ENCODE measurements at places on chromosomes 2 and 18.
A peak's percentile ranks its signal among the peaks of the same experiment; 100 is the strongest.

GRCh38 chr2:3349211-3349693, 28.4 kb downstream of the EIPR1 start:
- peak; percentile 31 for DNase-seq

- no peak for DNase-seq
These were observed 9.8 kb downstream of the AFTPH start for GRCh38 chr2:64533882-64534281.

DNA sequence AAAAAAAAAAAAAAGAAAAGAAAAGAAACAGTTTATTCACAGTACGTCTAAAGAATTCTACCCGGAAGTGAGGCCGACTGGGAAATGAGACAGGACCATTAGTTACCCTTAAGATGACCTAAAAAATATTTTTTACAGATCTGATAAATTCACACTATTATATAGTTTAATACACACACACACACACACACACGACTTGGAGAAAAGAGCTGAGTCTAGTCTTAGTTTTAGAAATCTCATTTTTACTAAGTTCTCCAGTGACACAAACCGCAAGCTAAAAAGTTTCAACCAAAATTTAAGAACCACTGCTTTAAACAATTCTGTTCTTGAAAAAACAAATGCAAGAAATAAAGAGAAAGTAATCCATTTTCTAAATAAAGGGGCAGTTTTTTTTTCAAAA, 27.1 kb downstream of the ST3GAL5 start:
- no peak for DNase-seq

GRCh38 chr2:6941299-6942046, 24.3 kb downstream of the RNF144A start:
- DNase-seq, result peak; percentile 79

GRCh38 chr2:25304321-25304720, 37.4 kb downstream of the DNMT3A start:
- no peak for DNase-seq

- no peak for DNase-seq
These were observed 155.9 kb downstream of the WDPCP start for GRCh38 chr2:63432373-63432772.

DNA sequence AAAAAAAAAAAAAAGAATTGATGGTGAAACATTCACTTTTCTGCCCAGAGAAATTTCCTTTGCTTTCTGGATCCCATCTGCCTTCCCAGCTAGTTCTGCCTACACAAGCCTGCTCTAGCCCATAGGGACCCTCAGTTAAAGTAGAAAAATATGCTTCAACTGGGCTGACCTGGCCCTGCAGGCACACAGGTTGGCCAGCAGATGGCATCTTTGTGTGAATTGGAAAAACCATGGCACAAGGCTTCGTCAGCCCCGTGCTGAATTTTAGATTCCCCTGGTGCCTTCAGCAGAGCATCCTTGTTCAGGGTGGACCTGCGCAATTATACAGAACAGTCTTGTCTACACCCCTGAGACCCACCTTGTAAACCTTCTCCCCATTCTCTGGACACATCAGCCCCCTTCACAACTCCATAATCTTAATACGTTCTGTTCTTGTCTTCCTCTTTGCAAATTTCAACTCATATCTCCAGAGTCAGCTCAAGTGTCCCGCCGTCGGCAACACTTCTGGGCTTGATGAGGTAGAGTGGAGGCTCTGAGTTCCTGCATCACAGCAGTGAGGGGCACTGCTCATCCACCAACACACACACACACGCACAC, 114.5 kb downstream of the INSIG2 start:
- no peak for DNase-seq

DNA sequence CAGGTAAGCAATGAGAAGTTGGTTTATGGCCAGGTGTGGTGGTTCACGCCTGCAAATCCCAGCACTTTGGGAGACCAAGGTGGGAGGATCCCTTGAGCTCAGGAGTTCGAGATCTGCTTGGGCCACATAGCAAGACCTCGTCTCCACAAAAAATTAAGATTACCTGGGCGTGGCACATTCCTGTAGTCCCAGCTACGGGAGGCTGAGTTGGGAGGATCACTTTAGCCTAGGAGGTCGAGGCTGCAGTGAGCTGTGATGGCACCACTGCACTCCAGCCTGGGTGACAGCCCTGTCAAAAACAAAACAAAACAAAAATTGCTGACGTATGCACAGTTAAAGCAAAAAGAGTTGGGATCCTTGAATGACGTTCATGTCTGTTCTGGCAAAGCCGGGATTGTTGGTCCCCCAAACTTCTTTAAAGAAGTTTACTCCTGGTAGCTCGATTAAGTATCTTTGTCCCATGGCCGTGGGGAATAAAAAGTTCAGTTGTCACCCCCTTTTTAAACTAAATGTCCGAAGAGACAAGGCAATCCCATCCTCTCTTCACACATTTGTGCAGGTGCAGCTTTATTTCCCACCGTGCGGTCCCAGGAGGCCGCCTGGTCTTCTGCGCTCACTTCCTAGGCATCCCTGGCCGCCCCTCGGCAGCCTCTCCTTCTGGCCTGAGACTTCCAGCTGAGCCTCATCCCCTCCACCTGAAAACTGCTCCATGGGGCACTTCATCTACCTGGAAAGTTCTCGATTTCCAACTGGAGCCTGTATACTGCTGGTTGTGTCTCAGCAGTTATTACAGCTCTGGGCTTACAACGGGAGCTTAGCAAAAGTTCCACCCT, 762 bp upstream of the SPOPL start:
- DNase-seq, result peak; percentile 15

GRCh38 chr2:132252191-132252893, 90.6 kb upstream of the ANKRD30BL start:
- DNase-seq, result no peak

DNA sequence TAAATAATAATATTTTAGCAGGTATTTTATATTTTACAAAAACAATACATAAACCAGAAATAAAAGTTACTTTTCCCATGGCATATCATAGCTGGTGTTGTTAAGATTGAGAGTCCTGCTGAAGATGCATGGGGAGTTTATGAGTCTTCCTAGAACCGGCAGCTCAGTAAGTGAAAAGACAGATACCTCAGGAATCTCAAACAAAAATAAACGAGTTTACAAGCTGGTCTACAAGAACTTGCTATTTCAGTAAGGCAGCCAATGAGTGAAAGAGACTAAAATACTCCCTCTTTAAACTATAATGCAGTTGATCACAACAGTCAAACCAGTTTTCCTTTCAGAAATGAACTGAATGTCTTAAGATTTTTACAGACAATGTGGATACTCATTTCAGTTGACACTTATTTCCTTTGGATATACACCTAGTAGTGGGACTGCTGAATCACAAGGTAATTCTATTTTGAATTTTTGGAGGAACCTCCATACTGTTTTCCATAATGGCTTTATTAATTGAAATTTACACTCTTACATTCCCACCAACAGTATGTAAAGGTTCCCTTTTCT, 8.9 kb downstream of the GAREM1 start:
- no peak for DNase-seq

DNA sequence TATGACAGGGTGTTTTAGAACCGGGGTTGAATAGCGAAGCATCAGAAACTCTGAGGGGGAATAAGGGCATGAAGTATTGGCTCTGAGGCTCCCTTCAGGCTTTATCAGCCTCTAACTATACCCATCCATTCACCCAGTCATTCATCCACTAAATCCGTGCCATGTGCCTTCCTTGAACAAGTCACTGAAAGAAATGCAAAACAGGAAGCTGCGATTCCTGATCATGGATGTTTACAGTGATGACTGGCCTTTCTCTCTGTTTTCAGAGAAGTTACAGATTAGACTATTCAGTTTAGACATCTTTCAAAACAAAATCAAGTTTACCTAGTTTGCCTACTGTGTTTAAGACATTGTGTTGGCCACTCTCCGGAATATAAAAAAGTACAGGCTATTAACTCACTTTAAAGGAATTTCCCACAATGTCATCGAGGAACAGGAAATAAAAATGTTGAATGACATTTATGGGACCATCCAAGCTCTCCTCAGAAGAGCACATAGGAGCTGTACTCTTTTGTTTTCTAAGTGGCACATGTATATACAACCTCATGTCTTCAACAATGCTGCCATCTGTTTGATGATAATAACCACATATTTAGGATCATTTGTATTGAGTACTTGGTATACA, 43.8 kb upstream of the SLC14A1 start:
- DNase-seq, result no peak

DNA sequence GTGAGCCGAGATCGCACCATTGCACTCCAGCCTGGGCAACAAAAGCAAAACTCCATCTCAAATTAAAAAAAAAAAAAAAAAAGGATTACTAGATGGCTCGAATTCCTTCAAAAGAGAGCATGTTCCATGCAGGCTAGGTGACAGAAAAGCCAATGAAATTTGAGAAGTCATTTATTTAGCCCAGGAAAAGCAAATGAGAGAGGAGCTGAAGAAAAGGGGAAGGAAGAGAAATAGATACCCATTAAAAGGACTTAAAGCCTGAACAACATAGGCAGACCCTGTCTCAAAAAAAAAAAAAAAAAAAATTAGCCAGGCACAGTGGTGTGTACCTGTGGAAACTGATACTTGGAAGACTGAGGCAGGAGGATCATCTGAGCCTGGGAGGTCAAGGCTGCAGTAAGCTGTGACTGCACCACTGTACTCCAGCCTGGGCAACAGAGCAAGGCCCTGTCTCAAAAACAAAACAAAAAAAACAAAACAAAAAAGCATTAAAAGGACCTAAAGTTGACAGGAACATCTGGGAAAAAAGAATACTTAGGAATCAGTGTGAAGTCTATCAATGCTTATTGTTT, 11.1 kb downstream of the SEPTIN10 start:
- no peak for DNase-seq

DNA sequence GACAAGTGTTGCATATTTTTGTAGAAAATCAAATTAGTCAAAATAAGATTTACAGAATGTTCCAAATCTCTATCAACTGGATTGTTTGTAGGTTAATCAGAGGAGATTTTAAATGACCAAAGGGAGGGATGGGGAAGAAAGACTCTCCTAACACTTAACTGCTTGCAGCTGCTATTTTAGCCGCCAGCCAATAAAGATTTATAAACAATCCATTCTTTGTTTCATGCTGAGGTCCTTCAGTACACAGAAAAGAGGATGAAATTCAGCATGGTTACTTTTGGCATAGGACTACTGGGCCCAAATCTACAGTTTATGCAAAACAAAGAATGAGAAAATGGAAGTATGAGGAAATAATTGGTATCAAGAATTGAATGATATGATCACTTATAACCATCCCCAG, 86.4 kb upstream of the FN1 start:
- peak; percentile 82 for DNase-seq

- no peak for DNase-seq
These were observed 37.4 kb upstream of the DTNB start for GRCh38 chr2:25710750-25711149.

GRCh38 chr2:229636571-229636970, 77.8 kb downstream of the DNER start:
- no peak for DNase-seq

GRCh38 chr2:176790468-176790867, 422.1 kb upstream of the HNRNPA3 start:
- no peak for DNase-seq

- DNase-seq, result no peak
These were observed 20.8 kb downstream of the ANO7 start for GRCh38 chr2:241209271-241209670.

GRCh38 chr18:30359521-30359920, 683.0 kb downstream of the DSC3 start:
- DNase-seq, result no peak

DNA sequence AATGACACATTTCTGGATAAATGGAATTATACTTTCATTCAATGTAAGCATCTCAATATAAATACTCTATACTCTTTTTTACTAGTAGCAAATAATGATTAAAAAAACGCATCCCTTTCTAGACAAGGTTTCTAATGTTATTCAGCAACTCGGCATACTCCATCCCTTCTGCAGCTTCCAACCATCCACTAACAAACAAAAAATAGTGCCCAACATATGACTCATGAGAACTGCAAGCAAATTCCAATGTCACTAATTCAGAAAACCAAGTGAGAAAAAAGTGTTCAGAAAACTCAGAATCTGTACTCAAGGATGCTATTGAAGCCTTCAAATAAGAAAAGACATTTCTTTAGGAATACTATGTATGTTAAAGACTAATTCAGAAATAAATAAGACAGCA, 140.0 kb downstream of the BAZ2B start:
- DNase-seq, result no peak

- DNase-seq, result no peak
These were observed 6.2 kb downstream of the ALS2 start for GRCh38 chr2:201774546-201774945.

DNA sequence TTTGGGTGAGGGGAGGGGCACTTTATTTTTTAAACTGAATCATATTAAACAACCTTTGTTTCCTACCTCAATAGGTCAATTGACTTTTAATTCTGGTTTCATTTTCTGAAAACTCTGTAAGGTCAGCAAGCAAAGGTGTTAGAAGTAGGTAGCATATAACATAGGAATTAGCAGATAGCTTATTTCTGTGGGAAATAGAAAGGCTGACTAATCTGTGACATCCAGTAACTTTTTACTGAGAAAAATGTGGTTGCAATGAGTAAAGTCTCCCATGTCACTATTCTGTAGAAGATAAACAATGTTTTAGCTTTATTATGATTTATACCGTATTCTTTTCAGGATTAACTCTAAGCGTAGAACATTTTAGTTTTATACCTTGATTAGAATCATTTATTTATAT, 240.4 kb downstream of the PLCL1 start:
- DNase-seq, result no peak
